ENCODE measurements at places on chromosomes 12 and 14. TPM values are rescaled to one million over a fixed set of nuclear protein-coding genes. Genes with fewer than 3 reads are reported as not detected.

The ALKBH2 gene
- 6.0 TPM for total RNA-seq

The ACVRL1 gene
- total RNA-seq: 1.3 TPM

The FBLN5 gene
- total RNA-seq: 12.5 TPM

The MANSC4 gene
- total RNA-seq: not detected

The NKX2-1 gene
- not detected for total RNA-seq

The KCNC2 gene
- not detected for total RNA-seq

The CCDC175 gene
- not detected for total RNA-seq

The KCNMB4 gene
- total RNA-seq: 8.3 TPM

The IAPP gene
- not detected for total RNA-seq

The TSPAN9 gene
- total RNA-seq: 39.8 TPM

The NGB gene
- not detected for total RNA-seq

The ZNF268 gene
- 24.3 TPM for total RNA-seq

The NTS gene
- 1.2 TPM for total RNA-seq

The RNU4-1 gene
- 2,591 TPM for total RNA-seq

The RIMBP2 gene
- total RNA-seq: 2.2 TPM

The SALL2 gene
- total RNA-seq: 34.5 TPM

The AKAP6 gene
- 3.4 TPM for total RNA-seq

The MYBPC1 gene
- total RNA-seq: not detected

The GLT8D2 gene
- total RNA-seq: 11.1 TPM

The TSPAN19 gene
- total RNA-seq: not detected

The ACTR6 gene
- total RNA-seq: 26.6 TPM

The CKB gene
- total RNA-seq: 178 TPM

The FAM181A gene
- not detected for total RNA-seq

The CIT gene
- total RNA-seq: 1.8 TPM

The KRT8 gene
- total RNA-seq: 2,570 TPM

The TCTN1 gene
- 22.6 TPM for total RNA-seq

The ART4 gene
- not detected for total RNA-seq

The RIN3 gene
- total RNA-seq: 24.7 TPM

The G2E3 gene
- total RNA-seq: 22.4 TPM

The CDCA3 gene
- 2.3 TPM for total RNA-seq

Data from astrocyte (in vitro differentiated cells and primary cell).